ENCODE measurements at places on chromosomes 6 and 20.

- no peak for DNase-seq
These were observed 26.1 kb upstream of the PYGB start for GRCh38 chr20:25221592-25222460.

DNA sequence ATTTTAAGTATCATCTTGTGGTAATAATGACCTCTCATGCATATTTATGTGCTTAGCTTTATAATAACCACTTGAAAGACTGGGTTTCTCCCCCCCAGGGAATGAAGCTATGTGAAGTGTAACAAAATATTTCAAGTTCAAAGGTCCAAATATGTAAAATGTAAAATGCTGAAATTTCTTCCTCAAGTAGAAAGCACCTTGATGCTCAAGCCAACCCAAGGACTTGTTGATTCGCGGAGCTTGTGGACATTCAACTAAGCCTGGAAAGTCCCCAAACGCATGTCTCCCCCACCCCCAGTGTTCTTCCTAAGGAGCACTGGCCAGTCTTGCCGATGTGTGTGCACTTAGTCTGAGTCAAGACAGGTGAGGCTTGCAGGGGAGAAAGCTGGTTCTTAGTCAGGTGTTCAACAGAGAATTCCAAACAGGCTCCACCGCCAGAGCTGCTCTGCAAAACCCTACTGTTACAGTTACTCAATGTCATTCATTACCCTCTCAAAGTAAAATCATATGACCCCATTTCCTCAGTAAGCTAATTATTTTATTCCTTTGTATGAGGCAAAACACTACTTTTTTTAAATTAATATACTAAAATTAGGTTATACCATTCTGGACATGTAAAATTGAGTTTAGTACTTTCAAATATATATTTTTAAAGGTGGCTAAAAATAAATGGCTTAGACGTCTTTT lies 46.9 kb upstream of the QKI start:
- DNase-seq: no peak

GRCh38 chr20:37392441-37393195 lies 46.7 kb downstream of the SRC start:
- DNase-seq: no peak

- no peak for DNase-seq
These were observed 395.3 kb downstream of the MAFB start for GRCh38 chr20:40293740-40294139.

GRCh38 chr6:155183095-155183494 lies 80.7 kb upstream of the CLDN20 start:
- DNase-seq: no peak

GRCh38 chr20:43955062-43955749 lies 40.6 kb downstream of the TOX2 start:
- DNase-seq: no peak

DNA sequence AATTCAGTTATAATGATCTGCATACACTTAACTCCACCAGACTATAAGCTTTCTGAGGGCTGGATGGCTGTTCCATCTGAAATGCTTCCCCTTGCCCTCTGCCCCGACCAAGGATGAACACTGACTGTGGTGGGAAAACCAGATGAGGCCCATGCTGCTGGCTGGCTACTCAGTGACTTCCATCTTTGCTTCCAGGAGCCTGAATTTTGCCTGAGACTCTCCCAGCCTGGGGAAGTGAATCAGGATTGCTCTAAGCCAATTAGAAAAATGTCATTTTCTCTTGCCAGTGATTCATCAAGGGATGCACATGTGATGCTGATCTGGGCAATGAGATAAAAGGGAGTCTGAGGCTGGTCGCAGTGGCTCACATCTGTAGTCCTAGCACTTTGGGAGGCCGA lies 1.7 kb upstream of the TOMM34 start:
- no peak for DNase-seq

DNA sequence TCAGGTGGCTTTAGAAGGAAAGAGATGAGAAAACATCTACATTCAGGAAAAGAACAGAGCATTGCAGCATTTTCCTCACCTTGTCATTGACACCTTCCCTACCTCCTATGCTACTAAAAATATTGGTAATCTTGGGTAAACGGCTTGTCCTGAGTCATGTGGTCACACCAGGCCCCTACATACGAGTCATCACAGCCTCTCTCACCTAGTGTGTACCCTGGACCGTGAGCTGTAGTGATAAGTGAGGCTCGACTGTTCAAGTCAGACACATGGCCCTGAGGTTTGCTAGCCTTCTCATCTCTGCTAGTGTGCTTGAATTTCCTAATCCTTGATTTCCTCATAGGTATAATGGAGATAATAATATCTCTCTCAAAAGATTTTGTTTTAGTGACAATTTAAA lies 29.6 kb upstream of the TMEM244 start:
- no peak for DNase-seq

- DNase-seq: no peak
These were observed 95.3 kb downstream of the MDGA1 start for GRCh38 chr6:37602346-37602745.

GRCh38 chr20:37538003-37538402 lies 10.3 kb upstream of the BLCAP start:
- no peak for DNase-seq

GRCh38 chr20:58922036-58922435 lies 59.0 kb upstream of the NELFCD start:
- DNase-seq: no peak

GRCh38 chr6:131519670-131520436 lies 53.2 kb upstream of the ARG1 start:
- DNase-seq: no peak

GRCh38 chr6:163414946-163415619 lies 565 bp downstream of the QKI start:
- no peak for DNase-seq

DNA sequence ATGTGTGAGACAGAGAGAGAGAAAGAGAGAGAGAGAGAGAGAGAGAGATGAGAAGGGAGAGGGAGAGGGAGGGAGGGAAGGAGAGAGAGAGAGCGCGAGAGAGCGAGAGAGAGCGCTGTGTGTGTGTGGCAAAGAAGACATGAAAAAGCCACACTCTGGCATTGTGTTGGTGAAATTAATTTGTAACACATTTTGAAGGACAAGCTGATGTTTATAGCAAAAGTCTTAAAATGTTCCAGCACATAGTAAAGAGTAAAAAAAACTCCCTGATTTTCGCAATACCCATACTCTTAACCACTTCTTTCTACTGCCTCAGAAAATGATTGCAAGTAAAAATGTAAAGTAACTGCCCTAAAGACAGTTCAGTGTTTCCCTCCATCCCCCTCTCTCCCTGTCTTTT lies 56.7 kb downstream of the SLC22A1 start:
- no peak for DNase-seq
